Inflammatory macrophage treated with lipopolysaccharide for 1 hour (primary cell): ENCODE measurements at places on chromosomes 5 and 9.

DNA sequence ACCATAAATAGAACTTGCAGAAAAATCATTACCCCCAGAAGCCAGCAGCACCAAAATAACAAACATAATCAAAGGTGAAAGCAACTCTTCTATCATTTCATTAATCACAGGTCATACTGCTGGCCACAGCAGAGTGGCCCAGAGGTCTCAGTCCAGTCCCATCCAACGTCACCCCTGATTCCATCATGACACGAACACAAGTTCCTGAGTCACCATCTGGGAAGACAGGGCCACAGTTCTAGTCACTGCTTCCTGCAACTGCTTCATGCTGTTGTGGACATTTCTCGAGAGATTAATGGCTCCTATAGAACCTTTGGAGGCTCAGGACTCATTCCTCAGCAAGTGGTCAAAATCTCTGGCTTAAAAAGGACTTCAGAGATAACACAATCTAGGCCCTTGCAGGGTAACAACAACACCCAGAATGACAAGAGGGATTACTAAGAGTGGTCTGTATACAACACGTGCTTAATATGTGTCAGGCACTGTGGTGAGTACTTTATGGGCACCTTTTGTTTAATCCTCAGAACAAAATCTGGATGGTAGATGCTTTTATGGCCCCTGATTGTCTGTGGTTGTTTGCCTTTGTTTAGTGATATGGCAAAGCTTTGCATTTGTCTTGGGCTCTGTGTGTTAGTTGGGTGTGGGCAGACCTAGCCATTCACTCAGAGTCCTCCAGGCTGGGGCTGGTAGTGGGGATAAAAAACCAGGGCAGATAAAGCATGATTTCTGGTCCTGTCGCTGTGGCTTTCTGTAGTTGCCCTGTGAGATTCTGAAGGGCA, 184.3 kb downstream of the DAB2IP start:
- DNase-seq = no peak

DNA sequence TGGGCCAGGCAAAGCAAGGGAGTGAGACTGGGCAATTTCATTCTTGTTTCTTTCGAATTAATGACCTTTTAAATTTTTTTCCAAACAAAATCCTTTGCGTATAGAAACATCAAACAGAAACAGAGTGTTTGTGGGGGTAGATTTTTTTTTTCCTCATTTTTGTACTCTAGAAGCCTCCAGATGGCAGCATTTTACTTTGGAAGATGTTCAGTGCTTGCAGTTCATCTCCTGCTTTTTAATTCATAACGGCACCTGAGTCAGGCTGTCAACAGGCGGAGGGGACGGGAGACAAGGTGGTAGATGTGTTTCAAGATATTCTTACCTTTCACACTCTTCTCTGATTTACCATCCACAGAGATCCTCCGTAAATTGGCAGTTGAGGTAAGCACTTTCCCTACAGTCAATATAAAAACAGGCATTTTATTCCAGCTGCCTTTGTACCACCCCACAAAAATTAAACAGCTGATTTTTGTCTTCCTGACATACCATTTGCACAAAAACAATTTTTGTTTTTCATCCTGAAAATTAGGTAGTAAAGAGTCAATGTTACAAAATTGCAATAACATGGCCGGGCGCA, 99.5 kb upstream of the FBXL17 start:
- no peak for DNase-seq

DNA sequence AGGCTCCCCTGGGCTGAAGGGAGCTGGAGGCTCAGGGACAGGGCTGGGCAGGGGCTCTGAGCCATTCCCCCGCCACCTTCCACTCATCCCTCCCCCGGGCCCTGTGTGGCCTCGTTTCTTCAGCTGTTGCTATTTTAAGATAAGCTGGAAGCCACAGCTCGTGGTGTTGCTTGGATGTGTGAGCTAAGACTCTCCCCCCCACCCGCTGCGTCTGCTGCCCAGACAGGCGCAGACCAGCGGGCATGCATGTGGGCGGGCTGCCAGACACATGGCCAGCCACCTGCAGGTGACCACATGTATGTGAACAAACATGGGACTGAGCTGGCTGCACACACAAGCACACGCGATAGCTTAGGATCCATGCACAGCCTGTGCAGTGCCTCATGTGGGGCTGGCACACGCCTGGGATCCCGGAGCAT, 8.7 kb downstream of the SNCB start:
- DNase-seq = no peak

DNA sequence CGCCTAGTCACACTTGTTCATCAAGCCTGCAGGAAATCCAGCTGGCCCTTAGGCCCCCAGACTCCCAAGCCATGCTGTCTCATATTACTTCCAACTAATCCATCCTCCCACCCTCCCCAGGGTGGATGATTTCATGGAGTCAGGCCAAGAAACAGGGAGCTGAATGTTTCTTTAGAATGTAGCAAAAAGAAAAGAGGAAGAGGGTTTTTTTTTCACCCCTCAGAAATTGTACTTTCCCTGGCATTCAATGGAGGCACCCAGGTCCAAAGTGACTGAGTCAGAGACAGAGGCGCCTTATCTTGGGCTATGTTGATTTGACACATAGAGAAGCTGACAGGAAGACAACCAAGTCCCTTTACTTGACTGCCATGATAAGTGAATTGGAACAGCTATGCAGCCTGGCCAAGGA, 260.2 kb upstream of the NR4A3 start:
- DNase-seq = peak; percentile 48

DNA sequence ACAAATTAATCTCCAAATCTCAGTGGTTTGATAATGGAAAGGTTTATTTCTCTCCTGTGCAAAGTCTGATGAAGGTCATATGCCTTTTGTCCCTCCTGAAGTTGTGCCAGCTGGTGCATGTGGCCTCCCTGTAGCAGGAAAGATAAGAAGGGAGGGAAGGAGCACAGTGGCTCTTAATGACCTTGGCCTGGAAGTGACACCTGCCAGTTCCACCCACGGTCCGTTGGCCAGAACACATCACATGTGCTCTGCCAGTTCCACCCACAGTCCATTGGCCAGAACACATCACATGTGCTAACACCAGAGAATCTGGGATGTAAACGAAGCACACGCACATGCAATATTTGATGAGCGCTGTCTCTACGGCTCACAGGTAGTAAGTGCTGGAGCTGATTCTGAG, 130.9 kb downstream of the DOCK2 start:
- DNase-seq = no peak

DNA sequence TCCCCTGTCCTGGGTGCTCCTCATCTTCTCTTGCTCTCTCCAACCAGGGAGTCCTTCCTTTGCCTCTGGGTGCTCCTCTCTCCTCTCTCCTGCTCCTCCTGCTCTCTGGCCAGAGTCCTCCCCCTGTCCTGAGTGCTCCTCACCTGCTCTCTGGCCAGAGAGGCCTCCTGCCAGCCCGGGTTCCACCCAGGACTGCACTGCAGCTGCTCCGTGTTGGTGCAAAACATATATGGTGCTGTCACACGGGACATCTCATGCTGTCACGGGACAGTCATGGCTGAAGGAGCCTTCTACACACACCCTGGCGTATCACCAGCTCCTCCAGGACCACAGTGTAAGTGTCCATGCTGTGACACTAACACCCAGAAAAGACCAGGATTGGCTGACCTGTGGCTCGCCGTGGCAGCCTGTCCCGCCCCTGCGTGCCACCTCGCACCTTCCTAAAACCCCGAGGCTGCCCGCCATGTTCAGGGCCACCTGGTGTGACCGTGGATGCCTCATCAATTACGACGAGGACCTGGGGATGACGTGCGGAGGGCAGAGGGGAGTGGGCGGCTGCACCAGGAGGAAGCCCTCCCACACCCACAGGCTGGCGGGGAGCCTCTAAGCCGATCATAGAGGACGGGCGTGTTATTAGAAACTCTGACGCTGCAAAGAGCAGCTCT, 27.9 kb upstream of the SLC6A3 start:
- no peak for DNase-seq

DNA sequence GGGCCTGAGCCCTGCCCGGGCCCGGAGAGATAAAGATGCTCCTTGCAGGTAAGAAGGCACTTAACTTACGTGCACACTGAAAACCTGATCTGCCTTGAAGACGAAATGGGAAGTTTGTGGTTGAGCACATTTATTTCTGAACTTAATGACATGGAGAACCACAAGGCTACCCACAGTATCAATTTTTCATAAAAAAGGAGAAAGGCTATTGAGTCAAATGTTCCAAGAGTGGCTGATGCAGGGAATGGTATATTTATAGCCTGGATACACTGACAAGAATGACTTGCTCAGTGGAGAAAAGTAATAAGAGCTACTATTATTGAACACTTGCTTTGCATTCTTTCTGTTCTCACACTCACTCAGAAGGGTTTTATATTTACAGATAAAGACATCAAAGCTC, 419.3 kb downstream of the ACTL7B start:
- no peak for DNase-seq

DNA sequence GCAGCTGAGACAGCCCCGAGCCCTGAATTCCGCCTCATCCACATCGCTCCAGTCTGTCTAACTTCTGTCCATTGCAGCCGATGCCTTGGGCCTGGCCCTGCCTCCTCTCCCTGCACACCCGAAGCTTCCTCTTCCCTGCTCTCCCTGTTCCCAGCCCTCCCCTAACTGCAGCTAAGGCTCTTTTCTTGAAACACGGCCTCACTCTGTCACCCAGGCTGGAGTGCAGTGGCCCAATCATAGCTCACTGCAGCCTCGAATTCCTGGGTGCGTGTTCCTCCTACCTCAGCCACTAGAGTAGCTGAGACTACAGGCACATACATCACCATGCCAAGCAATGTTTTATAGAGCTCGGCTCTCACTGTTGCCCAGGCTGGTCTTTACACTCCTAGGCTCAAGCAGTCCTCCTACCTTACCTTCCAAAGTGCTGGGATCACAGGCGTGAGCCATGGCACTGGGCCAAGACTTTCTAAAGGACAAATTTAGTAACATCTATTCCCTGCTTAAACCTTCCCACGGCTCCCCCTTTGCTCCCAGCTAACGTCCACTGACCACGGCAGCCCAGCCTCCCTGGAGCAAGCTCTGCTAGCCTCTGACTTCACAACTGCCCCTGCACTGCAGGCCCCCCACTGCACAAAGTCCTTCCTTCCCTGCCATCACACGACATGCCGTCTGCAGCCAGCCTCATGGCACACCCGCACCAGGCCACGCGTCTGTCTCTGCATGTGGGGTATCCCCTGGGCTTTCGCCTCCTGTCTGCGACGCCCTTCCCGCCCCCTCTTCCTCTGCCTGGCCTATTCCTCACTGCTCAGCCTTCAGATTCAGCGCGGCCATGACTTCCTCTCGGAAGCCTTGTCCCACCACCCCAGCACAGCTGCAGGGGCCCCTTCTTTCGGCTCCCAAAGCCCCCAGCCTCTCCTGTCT, 28.6 kb downstream of the LAMC3 start:
- DNase-seq = no peak
